ENCODE measurements at places on chromosomes 12 and 14. TPM values are rescaled to one million over a fixed set of nuclear protein-coding genes. Genes with fewer than 3 reads are reported as not detected.

- H3K27me3 ChIP-seq, result peaks cover 73% of the 10 kb centered on the region
- peaks cover 4% of the 10 kb centered on the region for H3K4me1 ChIP-seq
- no peak overlapping the region for H3K4me3 ChIP-seq
- H3K27ac ChIP-seq, result no peak overlapping the region
- DNase-seq, result no peak
- H3K36me3 ChIP-seq, result no peaks in the 10 kb centered on the region
Observed at GRCh38 chr12:113478351-113479011, 6.8 kb upstream of the LHX5 start.

DNA sequence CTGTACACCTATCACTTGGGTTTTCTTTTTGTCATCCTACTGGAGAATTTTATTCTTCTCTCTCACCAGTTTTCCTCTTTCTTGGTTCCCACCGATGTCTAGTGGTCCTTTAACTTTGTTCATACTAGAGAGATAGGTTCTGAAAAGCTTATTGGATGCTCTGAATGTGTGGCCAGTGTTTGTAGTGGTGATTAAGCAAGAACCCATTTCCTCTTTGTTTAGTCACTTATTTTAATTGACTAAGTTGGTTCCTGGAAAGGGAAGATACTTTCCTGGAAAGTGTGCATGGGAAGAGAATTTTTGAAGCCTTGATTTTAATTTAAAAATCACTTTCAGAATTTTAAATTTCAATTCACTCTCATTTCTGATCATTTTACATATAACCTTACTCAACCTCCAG lies 127.2 kb downstream of the OTOGL start:
- H3K36me3 ChIP-seq, result no peaks in the 10 kb centered on the region
- H3K4me3 ChIP-seq, result no peak overlapping the region
- H3K4me1 ChIP-seq, result no peaks in the 10 kb centered on the region
- DNase-seq, result no peak
- H3K27me3 ChIP-seq, result no peaks in the 10 kb centered on the region

Gene RND1
- total RNA-seq, result 5.7 TPM

- no peaks in the 10 kb centered on the region for H3K27me3 ChIP-seq
Observed at GRCh38 chr14:30015489-30015888, 87.8 kb upstream of the PRKD1 start.

DNA sequence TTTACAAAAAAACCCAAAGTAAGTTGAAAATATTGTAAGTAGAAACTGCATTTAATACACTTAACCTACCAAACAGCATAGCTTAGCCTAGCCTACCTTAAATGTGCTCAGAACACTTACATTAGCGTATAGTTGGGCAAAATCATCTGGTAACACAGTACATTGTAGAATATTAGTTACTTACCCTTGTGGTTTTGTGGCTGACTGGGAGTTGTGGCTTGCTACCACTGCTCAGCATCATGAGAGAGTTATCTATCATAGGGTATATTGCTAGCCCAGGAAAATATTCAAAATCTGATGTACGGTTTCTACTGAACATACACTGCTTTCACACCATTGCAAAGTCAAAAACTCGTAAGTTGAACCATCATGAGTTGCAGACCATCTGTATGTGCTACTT lies 141.7 kb upstream of the GARIN6 start:
- H3K36me3 ChIP-seq, result no peaks in the 10 kb centered on the region
- H3K4me3 ChIP-seq, result no peak overlapping the region
- no peaks in the 10 kb centered on the region for H3K4me1 ChIP-seq
- no peaks in the 10 kb centered on the region for H3K27me3 ChIP-seq

- H3K27me3 ChIP-seq, result peaks cover 3% of the 10 kb centered on the region
- DNase-seq, result no peak
- no peaks in the 10 kb centered on the region for H3K36me3 ChIP-seq
- H3K4me1 ChIP-seq, result no peaks in the 10 kb centered on the region
Observed at GRCh38 chr14:36553656-36554260, 28.7 kb downstream of the NKX2-8 start.

DNA sequence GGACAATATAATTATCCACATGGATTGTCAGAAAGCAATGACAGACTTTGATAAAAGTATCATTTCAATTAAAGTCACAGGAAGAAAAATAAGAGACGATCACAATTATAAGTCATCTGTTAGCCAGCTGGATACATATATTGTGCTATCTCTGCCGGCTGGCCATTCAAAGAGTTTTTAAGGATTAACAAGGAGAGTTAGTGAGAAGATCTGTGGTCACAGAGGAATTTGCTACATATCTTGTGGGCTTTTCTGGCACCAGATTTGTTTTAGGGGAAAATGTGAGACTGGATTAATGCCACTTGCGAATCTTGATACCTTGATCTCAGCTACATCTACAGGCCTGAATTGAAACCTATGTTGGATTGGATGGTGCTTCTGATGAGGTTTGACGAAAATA lies 90.9 kb upstream of the MANSC4 start:
- no peak overlapping the region for H3K27ac ChIP-seq
- H3K4me3 ChIP-seq, result no peak overlapping the region
- no peaks in the 10 kb centered on the region for H3K36me3 ChIP-seq
- no peak for DNase-seq

Gene MGAT4C
- not detected for total RNA-seq

DNA sequence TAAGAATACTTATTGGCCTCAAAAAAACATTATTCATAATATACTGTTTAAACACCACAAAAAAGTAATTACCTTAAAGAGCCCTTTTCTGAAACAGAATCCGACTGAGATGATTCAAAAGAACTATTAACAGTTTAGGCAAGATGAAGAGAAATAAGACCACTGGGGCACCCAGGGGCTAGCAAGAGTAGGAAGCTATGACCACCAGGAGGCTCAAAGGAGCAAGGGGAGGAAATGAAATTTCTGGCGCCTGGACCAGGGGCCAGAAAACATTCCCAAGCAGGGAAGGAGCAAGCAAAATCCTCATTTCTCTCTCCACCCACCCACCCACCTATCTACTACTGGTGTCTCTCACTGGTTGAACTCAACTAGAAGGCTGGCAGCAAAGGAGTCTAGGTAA lies 6.3 kb upstream of the DCAF4 start:
- no peak for DNase-seq
- no peak overlapping the region for H3K27ac ChIP-seq
- peaks cover 4% of the 10 kb centered on the region for H3K27me3 ChIP-seq

- no peaks in the 10 kb centered on the region for H3K4me1 ChIP-seq
- no peaks in the 10 kb centered on the region for H3K27me3 ChIP-seq
- H3K36me3 ChIP-seq, result peaks cover 18% of the 10 kb centered on the region
- no peak overlapping the region for H3K27ac ChIP-seq
- no peak overlapping the region for H3K4me3 ChIP-seq
Observed at GRCh38 chr14:70753518-70753953, 55.8 kb downstream of the MAP3K9 start.

- no peaks in the 10 kb centered on the region for H3K27me3 ChIP-seq
- no peak overlapping the region for H3K4me3 ChIP-seq
- H3K36me3 ChIP-seq, result peaks cover 40% of the 10 kb centered on the region
- no peak overlapping the region for H3K27ac ChIP-seq
- peaks cover 11% of the 10 kb centered on the region for H3K4me1 ChIP-seq
- no peak for DNase-seq
Observed at GRCh38 chr12:47781479-47782371, 8.7 kb downstream of the SLC48A1 start.

DNA sequence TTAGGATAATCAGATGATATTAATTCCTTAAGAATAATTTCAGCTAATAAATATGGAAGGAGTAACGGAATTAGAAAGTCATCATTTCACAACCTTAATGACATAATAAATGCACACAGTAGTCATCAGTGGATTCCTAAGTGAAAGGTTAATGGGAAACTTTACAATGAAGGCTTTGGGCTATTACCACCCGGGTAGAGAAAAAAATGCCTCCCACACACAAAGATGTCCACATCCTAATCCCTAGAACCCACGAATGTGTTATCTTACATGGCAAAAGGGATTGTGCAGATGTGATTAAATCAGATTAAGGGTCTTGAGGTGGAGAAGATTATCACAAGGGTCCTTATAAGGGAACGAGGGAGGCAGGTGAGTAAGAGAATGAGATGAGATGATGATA lies 5.6 kb downstream of the TMED10 start:
- no peak for DNase-seq
- H3K36me3 ChIP-seq, result peaks cover 5% of the 10 kb centered on the region
- peaks cover 53% of the 10 kb centered on the region for H3K4me1 ChIP-seq
- no peak overlapping the region for H3K27ac ChIP-seq
- H3K27me3 ChIP-seq, result no peaks in the 10 kb centered on the region
- H3K4me3 ChIP-seq, result no peak overlapping the region

DNA sequence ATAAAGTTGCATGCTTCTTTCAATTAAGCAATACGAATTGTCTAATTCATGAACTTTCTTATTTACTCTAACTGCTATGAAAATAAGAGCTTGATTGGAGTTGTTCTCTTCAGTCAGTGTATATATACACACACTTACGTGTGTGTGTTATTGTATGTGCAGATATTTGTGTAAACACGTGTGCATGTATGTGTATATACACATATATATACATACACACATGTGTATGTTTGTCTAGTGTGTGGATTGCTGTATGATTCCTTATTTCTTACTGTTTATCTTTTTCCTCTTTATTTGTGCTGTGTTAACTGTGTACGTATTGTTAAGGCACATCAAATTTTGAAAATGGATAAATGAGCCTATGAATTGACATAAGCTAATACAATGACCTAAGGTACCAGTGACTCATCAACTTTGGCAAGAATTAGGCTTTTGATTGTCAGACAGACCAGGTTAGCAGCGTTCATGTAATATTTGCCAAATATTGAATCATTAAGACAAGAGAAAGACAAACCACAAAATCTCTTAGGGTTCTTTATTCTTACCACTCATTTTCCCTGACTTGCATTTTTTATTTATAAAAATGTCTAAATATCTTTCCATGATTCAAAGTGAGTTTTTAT lies 423.9 kb downstream of the SOX5 start:
- no peak for DNase-seq
- no peak overlapping the region for H3K4me3 ChIP-seq
- no peaks in the 10 kb centered on the region for H3K4me1 ChIP-seq
- no peaks in the 10 kb centered on the region for H3K27me3 ChIP-seq
- H3K27ac ChIP-seq, result no peak overlapping the region

GRCh38 chr12:119415714-119416113 lies 81.2 kb downstream of the CCDC60 start:
- peaks cover 5% of the 10 kb centered on the region for H3K27me3 ChIP-seq
- no peaks in the 10 kb centered on the region for H3K36me3 ChIP-seq
- no peak for DNase-seq

- H3K27me3 ChIP-seq, result peaks cover 25% of the 10 kb centered on the region
- H3K36me3 ChIP-seq, result no peaks in the 10 kb centered on the region
- no peak overlapping the region for H3K4me3 ChIP-seq
- H3K4me1 ChIP-seq, result peaks cover 14% of the 10 kb centered on the region
- no peak for DNase-seq
Observed at GRCh38 chr12:12891881-12892355, 556 bp downstream of the GPRC5A start.

DNA sequence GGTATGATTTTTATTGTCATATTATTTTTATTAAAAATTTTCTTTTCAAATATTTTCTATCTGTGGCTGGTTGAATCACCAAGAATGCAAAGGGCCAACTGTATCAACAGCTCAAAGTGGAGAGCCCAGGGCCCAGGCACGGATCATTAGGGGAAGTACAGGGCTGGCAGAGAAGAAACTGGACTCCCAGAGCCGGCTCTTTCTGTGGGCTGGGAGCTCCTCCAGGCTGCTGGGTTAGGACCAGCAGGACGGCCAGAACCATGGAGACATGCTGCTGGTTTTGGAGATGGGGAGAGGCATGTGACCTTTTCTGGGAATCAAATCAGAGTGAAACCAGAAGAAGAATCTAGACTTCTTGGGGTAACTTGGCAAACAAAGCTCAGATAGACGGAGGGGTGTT lies 220.5 kb downstream of the CACNA1C start:
- DNase-seq, result no peak
- H3K4me1 ChIP-seq, result no peaks in the 10 kb centered on the region
- H3K36me3 ChIP-seq, result no peaks in the 10 kb centered on the region
- H3K4me3 ChIP-seq, result no peak overlapping the region
- no peaks in the 10 kb centered on the region for H3K27me3 ChIP-seq

Gene PARP11
- total RNA-seq, result 13.4 TPM

- H3K27me3 ChIP-seq, result no peaks in the 10 kb centered on the region
- H3K4me3 ChIP-seq, result no peak overlapping the region
- H3K27ac ChIP-seq, result no peak overlapping the region
- DNase-seq, result no peak
- H3K36me3 ChIP-seq, result no peaks in the 10 kb centered on the region
Observed at GRCh38 chr14:34075042-34075744, 124.3 kb upstream of the EGLN3 start.

Gene TSPAN8
- not detected for total RNA-seq

Measured in CD4-positive, alpha-beta T cell (primary cell).